ENCODE measurements at places on chromosomes 7 and 10.

- no peak for DNase-seq
Observed at GRCh38 chr10:21497177-21497807, 28.2 kb downstream of the SKIDA1 start.

GRCh38 chr7:4816419-4817080, 41.1 kb downstream of the AP5Z1 start:
- no peak for DNase-seq

- no peak for DNase-seq
Observed at GRCh38 chr7:106545275-106545674, 115.7 kb downstream of the CCDC71L start.

DNA sequence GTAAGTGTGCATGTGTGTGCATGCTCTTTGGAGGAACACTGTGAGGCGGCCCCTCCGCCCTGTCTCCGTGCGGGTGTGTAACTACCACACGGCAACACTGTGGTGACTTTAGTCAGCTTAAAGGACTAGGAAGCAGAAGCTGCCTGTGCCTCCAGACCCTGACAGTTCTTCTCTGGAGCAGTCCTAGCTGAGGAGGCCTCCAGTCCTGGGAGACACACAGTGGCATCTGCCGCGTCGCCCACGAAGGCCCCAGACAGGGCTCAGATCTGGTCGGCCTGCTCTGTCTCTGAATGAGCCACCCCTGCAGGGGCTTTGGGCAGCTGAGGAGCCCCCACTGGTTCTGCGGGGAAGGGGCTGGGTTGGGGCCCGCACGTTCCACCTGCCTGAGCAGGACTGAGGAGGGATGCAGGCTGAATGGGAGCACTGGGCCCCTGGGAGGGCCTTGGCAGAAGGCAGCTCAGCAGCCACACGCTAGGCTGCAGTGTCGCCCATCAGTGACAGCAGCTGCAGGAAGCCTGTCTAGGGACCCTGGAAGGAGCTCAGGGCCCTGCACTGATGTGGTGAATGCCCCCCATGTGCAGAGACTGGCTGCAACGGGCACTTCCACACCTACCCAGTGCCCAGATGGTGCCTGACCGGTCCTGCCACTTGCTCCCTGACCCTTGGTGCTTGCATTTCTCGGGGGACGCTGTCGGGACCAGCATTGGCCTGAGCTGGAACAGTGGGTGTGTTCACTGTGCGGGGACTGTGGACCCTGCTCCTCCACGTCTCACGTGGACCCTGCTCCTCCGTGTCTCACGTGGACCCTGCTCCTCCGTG, 27.3 kb upstream of the KNDC1 start:
- no peak for DNase-seq

DNA sequence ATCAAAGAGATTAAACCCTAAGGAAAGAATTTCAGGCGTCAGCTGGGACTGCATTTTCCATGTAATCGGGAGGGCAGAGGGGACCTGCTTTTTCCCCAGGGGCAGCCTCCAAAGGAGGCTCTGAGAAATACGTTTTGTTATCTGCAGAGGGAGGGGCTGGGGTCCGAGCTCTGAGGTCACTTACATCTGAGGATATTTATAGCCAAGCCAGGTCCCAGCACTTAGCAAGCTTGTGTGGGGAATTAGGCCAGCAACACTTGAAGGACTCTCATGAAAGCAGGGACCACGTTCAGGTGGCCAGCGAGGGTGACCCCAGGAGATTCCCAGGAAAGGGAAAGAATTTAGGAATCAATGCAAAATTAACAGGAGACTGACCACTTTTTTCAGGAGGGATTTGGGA, 20.6 kb upstream of the GDI2 start:
- no peak for DNase-seq

DNA sequence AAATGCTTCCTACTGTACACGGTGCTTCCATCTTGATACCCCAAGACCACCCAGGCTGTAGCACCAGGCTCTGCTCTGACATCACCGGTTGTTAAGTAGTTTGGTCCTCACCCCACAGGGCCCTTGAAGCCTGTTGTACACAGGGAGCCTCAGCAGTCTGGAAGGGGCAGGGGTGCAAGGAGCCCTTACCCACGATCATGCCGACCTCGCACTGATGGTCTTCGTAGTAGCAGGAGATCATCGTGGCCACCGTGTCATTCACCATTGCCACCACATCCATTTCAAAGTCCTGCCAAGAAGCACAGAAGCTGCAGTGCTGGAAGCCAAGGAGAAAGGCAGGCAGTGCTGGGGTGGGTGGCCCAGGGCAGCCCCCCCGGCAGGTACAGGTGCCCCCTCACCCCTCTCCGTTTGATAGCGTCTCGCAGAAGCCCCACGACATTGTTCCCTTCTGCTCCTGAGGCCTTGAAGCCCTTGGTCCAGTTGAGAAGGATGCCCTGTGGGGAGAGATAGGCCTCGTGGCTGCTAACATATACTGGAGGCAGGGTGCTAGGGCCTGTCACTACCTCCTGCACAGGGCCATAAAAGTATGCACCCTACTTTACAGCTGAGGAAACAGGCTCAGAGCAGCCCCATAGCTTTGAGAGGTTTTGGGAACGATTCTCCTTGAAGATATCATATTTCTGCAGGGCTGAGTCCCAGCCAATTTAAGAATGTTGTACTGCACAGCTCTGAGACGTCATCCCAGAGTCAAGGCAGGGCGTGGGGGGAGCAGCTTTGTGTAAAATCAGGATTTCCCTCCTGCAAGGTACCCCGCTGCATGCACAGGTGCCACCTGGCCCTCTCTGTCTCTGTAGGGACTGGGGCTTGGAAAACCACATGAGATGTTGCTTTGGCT, 8.7 kb upstream of the MYL7 start:
- no peak for DNase-seq

DNA sequence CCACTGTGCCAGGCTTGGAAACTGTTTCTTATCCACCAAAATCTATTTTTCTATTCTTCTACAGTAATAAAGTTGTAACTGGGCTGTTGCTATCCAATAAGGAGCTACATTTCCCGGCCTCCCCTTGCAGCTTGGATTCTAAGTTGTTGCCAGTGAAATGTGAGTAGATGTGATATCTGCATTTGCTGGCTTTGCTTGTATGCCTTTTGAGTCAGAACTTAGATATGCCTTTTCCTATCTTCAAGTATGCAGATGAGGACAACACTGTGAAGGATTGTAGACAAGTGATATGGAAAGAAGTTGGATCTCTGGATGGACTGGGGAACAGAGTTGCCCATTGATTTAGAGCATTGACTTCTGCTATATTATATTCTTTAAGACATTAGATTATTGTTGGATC, 236.9 kb downstream of the REEP3 start:
- DNase-seq = no peak

DNA sequence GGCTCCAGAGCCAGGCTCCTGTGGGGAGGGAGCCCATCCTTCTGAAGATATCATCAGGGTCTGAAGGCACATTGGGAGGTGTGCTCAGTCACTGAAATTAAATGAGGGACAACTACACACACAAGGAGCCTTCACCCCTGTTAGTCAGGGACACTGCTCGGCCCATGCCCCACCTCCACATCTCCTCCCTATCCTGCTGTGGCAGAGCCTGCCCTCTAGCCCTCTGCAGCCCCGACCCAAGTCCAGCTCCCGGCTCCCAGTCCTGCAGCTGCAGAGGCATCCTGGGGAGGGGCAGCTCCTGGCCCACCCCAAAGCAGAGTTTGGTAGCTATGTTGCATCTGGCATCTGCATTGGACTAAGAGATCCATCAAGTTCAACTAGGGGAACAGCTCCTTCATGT, 136.3 kb downstream of the ZNF248 start:
- DNase-seq = no peak

- no peak for DNase-seq
Observed at GRCh38 chr10:126583552-126584200, 86.8 kb downstream of the C10orf90 start.

DNA sequence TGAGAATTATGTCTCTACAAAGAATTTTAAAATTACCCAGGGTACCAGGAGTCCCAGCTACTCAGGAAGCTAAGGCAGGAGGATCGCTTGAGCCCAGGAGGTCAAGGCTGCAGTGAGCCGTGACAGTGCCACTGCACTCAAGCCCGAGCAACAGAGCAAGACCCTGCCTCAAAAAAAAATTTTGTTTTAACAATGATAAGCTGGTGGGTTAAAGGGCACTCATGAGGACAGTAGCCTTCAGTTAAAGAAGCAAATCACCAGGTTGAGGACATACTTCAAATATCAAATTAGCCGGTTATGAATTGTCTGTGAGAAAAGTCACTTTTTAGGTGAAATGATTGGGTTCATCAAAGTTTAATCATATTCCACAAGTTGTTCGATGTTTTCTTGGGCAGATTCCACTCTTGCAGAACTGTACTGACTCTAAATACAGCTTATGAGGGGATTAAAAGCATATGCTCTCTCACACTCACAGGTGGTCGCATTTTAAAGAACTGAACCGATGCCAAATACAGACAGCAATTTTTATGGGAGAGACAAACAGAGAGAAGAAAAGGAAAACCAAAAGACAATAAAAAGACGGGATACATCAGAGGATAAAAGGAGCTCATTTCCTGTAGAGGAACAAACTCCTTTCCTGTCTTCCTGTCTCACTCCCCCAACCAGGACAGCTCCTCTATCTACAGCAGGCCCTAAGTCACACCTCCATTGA, 582.8 kb upstream of the NRP1 start:
- no peak for DNase-seq

GRCh38 chr10:95976362-95977229, 66.8 kb upstream of the CCNJ start:
- DNase-seq = no peak

GRCh38 chr7:156493942-156494341, 146.6 kb upstream of the RNF32 start:
- DNase-seq = no peak

DNA sequence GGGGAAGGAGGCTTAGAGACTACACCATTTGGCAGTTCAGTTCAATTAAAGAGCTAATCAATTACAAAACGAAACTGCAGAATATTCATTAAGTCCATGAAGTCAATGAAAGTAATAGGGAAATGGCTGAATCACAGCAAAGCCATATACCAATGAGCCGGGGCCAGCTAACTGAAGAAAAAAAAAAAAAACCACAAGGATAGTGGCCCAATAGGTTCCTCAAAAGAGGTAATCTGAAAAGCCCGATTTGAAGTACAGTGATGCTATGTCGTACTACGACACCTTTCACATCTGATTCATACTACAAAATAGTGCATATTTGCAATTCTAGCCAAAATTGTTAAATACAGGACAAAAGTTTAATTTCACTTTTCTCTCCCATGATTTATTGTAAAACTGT, 2.5 kb downstream of the ARHGAP12 start:
- no peak for DNase-seq
